T-helper 2 cell treated with Interferon-gamma antibody and Interleukin-4, amounts not matched to agents 5 μg/mL and 100 μg/mL, for 36 hours (primary cell): ENCODE measurements at places on chromosomes 2 and 18.

DNA sequence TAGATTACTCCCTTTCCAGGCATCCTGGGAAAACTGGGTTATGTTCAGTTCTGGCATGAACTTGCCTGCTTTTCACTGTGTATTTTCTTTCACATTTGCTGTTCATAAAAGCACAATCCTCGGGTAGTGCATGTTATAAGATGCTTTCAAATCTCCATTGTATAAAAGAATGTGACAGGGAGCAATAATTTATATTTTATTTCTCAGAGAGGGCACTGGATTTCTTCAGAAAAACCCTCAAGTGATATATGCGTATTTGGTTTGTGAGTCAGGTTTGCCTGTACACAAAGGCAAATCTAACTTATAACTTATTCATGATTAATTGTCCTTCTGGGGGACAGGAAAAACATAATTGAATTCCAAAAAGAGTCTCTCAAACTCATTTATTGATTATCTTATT is 440.7 kb upstream of the MMADHC start:
- DNase-seq: no peak

DNA sequence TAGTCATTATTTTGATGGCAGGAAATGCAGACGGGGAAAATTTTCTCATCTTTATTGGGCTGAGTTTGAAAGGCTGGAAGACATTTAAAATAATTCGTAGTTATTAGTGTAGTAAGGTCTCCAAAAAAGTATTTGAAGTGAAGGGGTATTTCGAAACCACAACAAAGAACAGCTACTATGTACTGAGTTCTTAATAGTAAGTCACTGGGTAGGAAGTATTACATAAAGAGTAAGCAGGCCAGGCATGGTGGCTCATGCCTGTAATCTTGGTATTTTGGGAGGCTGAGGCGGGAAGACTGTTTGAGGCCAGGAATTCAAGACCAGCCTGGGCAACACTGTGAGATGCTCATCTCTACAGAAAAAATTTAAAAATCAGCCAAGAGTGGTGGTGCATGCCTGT is 113.6 kb downstream of the MEP1B start:
- DNase-seq: no peak

DNA sequence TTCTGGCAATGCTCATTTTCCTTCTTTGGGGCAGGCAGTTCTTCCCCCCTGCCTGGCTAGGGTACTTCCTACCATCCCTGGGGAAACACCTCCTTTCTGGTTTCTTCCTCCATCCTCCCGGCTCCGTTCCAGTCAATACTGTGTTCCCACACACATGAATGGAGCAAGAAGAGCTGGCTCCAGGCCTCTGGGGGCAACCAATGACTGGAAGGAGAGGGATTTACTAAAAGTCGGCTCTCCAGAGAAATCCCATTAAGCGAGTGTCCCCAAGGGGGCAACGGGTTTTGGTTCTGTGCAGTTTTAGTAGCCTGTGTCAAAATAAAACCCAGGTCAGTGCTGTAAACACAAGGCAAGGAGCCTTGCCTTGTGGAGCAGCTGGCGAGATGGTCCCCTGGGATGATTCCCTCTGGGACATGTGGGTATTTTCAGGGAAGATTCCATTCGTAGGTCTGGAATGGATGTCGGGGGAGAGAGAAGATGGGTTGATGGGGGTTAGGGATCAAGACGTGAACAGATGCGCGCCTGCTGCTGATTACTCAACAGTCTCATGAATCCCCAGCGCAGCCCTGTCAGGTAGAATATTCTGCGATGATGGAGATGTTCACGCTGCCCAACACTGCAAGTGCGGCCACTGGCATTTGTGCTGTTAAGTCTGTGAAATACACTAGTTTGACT is 32.0 kb downstream of the EMILIN2 start:
- DNase-seq: no peak

GRCh38 chr2:7057865-7058400 is 140.7 kb downstream of the RNF144A start:
- no peak for DNase-seq

DNA sequence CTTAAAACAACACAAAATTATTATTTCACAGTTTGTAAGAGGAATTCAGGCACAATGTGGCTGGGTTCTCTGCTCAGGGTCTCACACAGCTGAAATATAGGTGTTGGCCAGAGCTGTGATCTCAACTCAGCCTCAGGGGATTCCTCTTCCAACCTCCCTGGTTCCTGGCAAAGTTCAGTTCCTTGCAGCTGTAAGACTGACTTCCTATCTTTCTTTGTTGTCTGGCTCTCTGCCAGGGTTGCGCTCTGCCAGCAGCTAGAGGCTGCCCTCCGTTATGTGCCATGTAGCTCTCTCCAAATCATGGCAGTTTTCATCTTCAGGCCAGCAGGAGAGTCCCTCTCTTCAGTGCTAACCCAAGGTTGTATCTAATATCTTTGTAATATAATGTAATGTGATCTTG is 272.5 kb upstream of the KCNJ3 start:
- DNase-seq: no peak

GRCh38 chr2:229426464-229426863 is 155.4 kb upstream of the PID1 start:
- no peak for DNase-seq

- DNase-seq: no peak
Measured at GRCh38 chr2:197035002-197035401, 108.5 kb upstream of the PGAP1 start.
